Activated CD4-positive, alpha-beta T cell treated with anti-CD3 and anti-CD28 coated beads for 1 hour (primary cell): ENCODE measurements at places on chromosomes 2 and 18.

DNA sequence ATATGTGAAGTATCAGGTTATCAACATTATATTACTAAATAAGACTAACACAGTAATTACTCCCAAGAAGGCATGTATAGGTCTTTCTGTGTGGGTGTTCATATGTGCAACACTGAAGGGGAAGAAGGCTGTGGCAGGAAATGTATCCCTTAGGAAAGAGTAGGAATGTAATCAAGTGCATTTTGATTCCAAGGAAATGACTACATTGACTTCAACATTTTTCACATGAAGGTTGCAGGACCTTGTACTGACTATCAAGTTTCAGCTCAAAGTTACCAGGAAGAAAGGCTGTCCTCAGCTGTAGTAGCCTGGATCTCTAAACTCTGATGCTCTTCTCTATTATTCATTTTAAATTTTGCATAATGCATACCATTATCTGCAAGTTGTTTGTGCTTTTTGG is 680.8 kb downstream of the NYAP2 start:
- DNase-seq, result no peak

- no peak for DNase-seq
These were observed 109.6 kb upstream of the KCTD1 start for GRCh38 chr18:26657631-26658581.

GRCh38 chr2:173865971-173866873 is 99.0 kb downstream of the SP3 start:
- no peak for DNase-seq

GRCh38 chr2:204261846-204262245 is 283.4 kb upstream of the PARD3B start:
- DNase-seq, result no peak

DNA sequence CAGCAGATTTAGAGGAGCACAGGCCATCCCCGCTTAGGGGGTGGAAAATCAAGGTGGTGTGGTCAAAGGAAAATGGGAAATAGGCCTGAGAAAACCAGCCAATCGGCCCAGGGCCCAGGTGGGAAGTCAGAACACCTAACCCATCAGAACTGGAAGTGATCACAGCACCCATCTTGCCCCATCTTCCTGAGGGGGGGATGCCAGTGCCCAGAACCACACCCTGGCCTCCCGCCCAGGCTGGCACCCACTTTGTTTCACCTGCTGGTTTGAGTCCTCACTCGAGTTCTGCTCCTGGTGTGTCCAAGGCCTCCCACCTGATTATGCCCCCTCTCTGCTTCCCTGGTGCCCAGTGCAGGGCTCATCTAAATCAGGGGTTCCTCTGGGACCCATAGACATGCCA is 174.5 kb downstream of the TNS1 start:
- DNase-seq, result no peak

GRCh38 chr2:150619607-150620330 is 132.3 kb upstream of the RND3 start:
- DNase-seq, result no peak

DNA sequence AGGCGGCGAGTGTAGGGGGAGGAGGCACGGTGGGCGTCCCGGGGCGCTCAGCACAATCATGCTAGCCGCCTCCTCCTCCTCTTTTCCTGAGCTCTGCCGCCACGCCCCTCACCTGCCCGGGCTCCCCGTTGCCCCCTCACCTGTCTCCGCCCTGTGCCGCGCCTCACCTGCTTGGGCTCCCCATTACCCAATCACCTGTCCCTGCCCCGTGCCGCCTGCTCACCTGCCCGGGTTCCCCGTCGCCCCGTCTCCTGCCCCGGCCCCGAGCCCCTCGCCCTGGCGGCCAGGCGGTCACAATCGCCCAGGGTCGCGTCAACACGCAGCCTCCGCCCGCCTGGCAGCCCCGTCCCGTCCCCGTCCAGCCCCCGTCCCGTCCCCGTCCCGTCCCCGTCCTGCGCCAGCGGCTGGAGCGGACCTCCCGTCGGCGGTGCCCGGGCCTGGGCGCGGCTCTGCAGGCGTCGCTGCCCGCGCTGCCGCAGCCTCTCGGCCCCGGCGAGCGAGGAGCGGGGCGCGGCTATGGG is at the start of gene DCDC2C:
Gene DCDC2C (plus strand): TSS at position 340 of the 521 bp plus-strand sequence. CDS start 177 bp downstream, at position 517.
- no peak for DNase-seq

- DNase-seq, result no peak
These were observed 30.4 kb downstream of the MSGN1 start for GRCh38 chr2:17846676-17847075.

DNA sequence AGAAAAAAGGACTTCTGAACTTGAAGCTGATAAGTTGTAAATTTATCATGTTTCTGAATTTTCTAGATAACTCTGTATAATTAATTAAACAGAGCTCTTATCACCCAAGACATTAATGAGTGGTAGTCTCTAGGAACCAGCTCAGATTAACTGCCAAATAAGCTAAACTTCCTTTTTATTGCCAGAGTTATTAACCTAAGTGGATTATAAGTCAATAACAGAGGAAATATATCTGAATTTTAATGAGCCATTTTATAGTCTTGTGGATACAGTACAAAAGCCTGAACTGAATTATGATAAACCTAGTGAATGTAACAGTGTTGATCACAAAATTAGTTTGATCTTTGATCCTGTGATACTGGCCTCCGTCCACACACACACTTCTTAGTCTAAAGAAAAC is 111.5 kb downstream of the COMMD1 start:
- DNase-seq, result no peak

GRCh38 chr2:241257419-241258032 is 57.9 kb downstream of the HDLBP start:
- DNase-seq, result no peak

DNA sequence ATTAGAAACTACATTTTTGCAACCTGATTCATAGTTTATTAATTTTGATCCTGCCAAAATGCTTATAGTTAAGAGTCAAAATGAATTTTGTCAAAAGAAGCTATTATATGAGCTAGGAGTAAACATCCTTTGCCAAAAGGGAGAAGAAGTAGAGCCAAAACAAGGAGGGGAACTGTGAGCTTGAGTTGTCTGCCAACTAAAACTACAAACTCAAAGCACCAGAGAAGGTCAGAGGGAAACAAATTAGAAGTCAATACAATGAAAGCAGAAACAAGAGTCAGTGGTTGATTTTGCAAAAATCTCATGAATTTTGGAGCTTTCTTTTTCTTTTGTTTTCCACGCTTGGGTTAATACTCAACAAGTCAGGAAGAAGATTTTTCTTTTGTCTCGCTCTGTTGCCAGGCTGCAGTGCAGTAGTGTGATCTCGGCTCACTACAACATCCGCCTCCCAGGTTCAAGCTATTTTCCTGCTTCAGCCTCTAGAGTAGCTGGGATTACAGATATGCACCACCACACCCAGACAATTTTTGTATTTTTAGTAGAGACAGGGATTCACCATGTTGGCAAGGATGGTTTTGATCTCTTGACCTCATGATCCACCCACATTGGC is 508.5 kb downstream of the RIT2 start:
- no peak for DNase-seq

DNA sequence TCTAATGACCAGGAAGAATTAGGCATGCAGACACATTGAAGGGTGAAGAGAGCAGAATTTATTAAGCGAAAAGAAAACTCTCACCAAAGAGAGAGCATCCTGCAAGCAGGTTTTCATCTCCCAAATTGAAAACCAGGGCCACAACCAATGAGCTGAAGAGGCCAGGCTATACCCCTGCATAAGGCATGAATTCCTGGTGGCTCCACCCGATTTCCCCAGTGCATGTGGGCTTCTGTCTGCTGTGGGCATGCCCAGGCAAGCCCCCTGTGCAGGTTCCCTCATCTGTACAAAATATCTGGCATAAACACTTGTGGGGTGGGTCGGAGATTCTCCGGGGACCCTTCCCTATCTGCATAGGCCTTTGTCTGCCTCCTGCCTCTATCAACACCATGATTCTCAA is 621.6 kb upstream of the LRRTM1 start:
- no peak for DNase-seq
